ENCODE measurements at places on chromosomes 1 and 21.

- no peak for DNase-seq
Observed at GRCh38 chr1:69459244-69459643, 108.5 kb upstream of the LRRC7 start.

- DNase-seq, result no peak
Observed at GRCh38 chr1:177830531-177831135, 139.2 kb downstream of the SEC16B start.

- DNase-seq, result no peak
Observed at GRCh38 chr1:4868521-4868920, 214.1 kb downstream of the AJAP1 start.

GRCh38 chr1:86712088-86712860 lies 7.9 kb downstream of the SH3GLB1 start:
- no peak for DNase-seq

DNA sequence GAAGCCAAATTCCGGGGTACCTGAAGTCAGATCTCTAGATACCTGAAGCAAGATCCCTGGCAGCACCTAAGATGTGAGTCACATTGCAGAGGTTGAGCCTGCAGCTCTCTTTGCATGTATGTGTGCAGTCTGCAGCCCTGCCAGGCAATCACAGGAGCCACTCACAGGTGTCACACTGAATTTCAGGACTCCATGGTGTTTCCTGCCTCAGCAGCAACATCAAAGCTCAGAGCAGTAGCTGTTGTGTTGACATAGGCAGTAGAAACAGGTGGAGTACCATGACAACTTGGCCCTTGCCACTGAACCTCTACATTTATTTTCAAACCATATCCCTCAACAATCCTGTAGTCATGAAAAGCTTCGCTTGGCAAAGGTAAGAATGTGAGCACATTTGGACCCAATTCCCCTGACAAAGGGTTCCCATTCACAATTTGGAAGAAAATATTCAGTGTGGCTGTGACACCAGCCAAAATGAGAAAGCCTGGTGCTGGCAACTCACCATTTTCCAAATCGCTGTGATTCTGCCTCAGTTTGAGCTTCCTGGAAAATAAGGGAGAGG lies 419.8 kb upstream of the NFIA start:
- no peak for DNase-seq

DNA sequence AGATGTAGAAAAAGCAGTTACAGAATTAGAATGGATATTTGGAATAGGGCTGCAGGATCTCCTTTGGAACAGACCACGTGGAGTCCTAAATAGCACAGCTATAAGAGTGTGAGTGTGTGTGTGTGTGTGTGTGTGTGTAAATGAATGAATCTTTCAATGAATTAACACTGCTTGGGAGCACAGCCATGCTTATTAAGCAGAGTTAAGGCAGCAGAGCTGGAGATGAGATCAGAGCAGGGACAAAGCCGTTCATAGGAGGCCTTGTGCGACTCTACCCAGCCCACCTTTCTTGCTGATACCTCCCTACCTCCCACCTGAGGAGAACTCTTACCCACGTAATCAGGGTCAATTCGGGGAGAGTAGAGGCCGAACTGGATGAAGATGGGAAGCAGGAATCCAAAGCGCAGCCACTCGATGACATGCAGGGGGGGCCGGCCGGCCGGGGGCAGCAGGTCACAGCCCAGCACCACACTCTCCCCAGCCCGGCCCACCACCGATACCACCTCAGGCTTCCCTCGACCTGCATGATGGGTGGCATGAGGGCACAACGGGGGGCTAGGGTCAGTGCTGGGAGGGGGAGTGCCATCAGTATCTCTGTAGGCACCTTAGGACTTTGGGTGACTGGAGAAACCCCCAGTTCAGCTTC lies 2.7 kb downstream of the IGSF9 start:
- no peak for DNase-seq
